Osteoblast (primary cell): ENCODE measurements at places on chromosomes 12 and 14. TPM values are rescaled to one million over a fixed set of nuclear protein-coding genes. Genes with fewer than 3 reads are reported as not detected.

- no peaks in the 10 kb centered on the region for H3K27me3 ChIP-seq
- H3K4me1 ChIP-seq: peaks cover 4% of the 10 kb centered on the region
Measured at GRCh38 chr12:19177754-19178153, 48.2 kb downstream of the PLEKHA5 start.

GRCh38 chr14:75612157-75612556, 33.7 kb downstream of the FLVCR2 start:
- no peak overlapping the region for H3K4me3 ChIP-seq
- H3K27ac ChIP-seq: no peak overlapping the region
- no peaks in the 10 kb centered on the region for H3K36me3 ChIP-seq
- H3K27me3 ChIP-seq: peaks cover 7% of the 10 kb centered on the region
- no peaks in the 10 kb centered on the region for H3K4me1 ChIP-seq

- DNase-seq: no peak
- peaks cover 9% of the 10 kb centered on the region for H3K36me3 ChIP-seq
- no peak overlapping the region for H3K4me3 ChIP-seq
- no peaks in the 10 kb centered on the region for H3K27me3 ChIP-seq
Measured at GRCh38 chr12:32698285-32698684, 19.2 kb downstream of the DNM1L start.

- H3K4me1 ChIP-seq: peaks cover 33% of the 10 kb centered on the region
- H3K4me3 ChIP-seq: peak overlapping the region; percentile 85
- peak; percentile 99 for DNase-seq
- H3K36me3 ChIP-seq: no peaks in the 10 kb centered on the region
Measured at GRCh38 chr12:569803-570434, 93.3 kb downstream of the NINJ2 start.

DNA sequence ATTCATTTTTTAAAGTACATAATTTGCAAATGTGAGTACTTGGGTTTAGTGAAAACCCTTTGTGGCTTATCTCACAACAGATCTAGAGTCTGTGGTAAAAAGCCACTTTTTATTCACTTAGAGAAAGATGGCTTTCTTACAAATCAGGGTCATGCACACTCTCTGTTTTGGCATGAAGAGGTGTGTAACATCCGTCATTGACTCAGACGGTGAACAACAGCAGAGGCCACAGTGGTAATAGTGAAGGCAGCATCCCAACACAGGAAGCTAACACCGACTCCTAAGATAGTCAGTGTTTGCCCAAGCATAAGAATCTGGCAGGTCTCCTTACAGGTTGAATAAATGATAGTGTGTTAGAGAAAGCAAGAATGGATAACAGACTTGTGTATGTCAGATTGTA, 593.0 kb downstream of the SOX5 start:
- DNase-seq: no peak
- no peak overlapping the region for H3K27ac ChIP-seq
- H3K36me3 ChIP-seq: no peaks in the 10 kb centered on the region
- H3K27me3 ChIP-seq: no peaks in the 10 kb centered on the region

DNA sequence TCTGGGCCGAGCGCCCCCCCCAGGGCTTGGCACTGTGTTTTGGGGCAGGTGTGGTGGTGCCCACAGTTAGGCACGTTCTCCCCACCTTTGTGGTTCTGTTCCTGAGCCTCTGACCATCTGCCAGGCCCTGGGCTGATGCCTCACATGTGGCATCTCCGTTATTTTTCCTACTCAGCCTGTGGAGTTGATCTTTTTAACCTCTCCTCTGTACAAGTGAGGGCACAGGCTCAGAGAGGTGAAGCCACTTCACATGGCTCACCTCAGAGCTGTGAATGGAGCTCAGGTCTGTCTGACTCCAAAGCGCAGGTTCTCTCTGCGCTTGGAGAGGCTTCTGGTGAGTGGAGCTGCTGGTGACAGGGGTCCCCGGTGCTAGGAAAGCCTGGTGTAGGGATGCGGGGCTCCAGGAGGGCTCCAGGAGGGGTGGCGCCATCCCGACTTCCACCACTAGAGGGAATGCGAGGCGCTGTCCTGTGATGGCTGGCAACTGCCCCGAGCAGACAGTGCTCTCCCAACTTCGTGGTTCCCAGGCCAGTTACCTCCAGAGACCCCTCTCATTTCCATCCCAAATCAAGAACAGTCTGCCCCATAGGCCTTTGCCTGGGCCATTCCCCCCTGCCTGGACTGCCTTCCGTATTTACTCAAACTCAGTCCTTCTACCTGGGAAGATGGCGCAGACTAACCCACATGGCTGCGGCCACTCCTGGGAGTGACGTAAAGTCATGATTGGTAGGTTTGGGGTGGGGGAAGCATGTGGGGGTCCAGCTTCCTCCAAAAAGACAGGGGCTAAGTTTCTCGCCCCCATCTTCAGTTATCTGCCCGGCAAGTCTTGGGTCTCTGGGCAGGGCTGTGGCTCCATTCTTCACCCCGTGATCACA, 9.9 kb downstream of the BCL7A start:
- no peaks in the 10 kb centered on the region for H3K27me3 ChIP-seq
- H3K36me3 ChIP-seq: peaks cover 14% of the 10 kb centered on the region
- no peak overlapping the region for H3K27ac ChIP-seq

Gene SERPINA9
- under 0.01 and 0.29 TPM in 2 replicates for total RNA-seq

- no peaks in the 10 kb centered on the region for H3K27me3 ChIP-seq
- no peak overlapping the region for H3K27ac ChIP-seq
- DNase-seq: no peak
- peaks cover 35% of the 10 kb centered on the region for H3K4me1 ChIP-seq
- H3K4me3 ChIP-seq: no peak overlapping the region
- H3K36me3 ChIP-seq: no peaks in the 10 kb centered on the region
Measured at GRCh38 chr14:68523989-68524725, 268.7 kb downstream of the ZFP36L1 start.

Gene EPYC
- total RNA-seq: 1.8 TPM in 2 replicates

- no peaks in the 10 kb centered on the region for H3K4me1 ChIP-seq
- no peak overlapping the region for H3K4me3 ChIP-seq
- H3K27ac ChIP-seq: no peak overlapping the region
- H3K36me3 ChIP-seq: peaks cover 8% of the 10 kb centered on the region
- no peak for DNase-seq
Measured at GRCh38 chr12:68771223-68771925, 25.4 kb downstream of the SLC35E3 start.

Gene CCDC177
- total RNA-seq: not detected in 2 replicates

Gene FSCB
- not detected in 2 replicates for total RNA-seq

DNA sequence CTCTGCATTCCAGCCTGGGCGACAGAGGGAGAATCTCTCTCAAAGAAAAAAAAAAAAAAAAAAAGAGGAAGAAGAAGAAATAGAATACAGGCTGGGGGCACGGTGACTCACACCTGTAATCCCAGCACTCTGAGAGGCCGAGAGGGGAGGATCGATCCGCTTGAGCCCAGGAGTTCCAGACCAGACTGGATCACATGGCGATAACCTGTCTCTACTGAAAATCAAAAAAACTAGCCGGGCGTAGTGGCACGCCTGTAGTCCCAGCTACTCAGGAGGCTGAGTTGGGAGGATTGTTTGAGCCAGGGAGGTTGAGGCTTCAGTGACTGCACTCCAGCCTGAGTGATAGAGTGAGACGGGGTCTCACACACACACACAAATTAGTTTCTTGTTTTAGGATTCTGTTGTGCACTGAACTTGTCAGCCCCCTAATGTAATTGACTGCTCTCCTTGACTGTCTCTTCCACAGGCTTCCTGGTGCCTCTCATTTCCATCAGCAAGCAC, 963 bp upstream of the TINF2 start:
- no peaks in the 10 kb centered on the region for H3K27me3 ChIP-seq
- DNase-seq: no peak
- H3K36me3 ChIP-seq: peaks cover 27% of the 10 kb centered on the region
- H3K27ac ChIP-seq: peak overlapping the region; percentile 98
- H3K4me1 ChIP-seq: peaks cover 22% of the 10 kb centered on the region
- peak overlapping the region; percentile 92 for H3K4me3 ChIP-seq

DNA sequence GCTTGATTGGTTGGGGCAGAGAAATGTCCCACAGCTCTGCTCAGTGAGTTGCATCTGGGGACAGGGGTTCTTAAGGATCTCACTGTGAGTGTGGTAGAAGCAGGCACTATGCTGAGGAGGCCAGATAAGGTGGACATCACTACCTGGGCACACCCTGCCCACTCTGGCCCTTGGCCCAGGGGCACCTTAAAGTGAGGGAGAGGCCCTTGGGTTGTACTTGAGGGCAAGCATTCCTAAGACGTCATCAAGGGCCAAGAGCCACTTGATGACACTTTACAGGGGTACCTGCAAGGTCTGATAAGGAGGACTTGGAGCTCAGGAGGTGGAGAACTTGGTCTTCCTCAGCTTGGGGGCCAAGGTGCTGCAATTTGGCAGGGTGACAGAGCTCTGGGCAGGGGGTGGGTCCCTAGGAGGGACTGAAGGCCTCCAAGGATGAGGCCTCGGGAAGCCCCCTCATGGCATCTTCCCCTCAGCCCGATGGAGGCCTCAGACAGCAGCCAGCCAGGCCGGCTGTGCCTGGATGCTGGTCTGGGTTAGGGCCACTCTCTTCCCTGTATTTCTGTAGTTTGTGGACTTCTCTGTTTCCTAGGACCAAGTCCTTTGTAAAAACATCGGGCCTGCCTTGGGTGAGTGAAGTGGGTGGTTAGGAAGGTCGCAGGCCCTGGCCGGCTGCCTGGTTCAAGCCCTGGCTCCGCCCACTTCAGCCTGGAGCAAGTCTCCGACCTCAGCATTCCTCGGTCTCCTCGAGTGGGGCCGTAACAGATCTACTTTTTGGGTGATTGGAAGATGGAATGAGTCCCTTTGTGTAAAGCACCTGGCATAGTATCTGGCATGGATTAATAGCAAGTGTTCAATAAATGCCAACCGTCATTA, 24.8 kb downstream of the GPR68 start:
- H3K27ac ChIP-seq: no peak overlapping the region
- peaks cover 10% of the 10 kb centered on the region for H3K36me3 ChIP-seq
- peak; percentile 71 for DNase-seq
- peaks cover under 1% of the 10 kb centered on the region for H3K4me1 ChIP-seq
- no peak overlapping the region for H3K4me3 ChIP-seq

Gene ENDOU
- total RNA-seq: not detected in 2 replicates

Gene SMIM41
- under 0.01 TPM in 1 of 2 replicates, not detected in the other for total RNA-seq

Gene WNT1
- not detected in 2 replicates for total RNA-seq

GRCh38 chr14:96158735-96159134, 45.9 kb upstream of the BDKRB2 start:
- H3K36me3 ChIP-seq: no peaks in the 10 kb centered on the region
- no peak overlapping the region for H3K4me3 ChIP-seq
- no peak overlapping the region for H3K27ac ChIP-seq
- H3K27me3 ChIP-seq: no peaks in the 10 kb centered on the region
- peaks cover 19% of the 10 kb centered on the region for H3K4me1 ChIP-seq

DNA sequence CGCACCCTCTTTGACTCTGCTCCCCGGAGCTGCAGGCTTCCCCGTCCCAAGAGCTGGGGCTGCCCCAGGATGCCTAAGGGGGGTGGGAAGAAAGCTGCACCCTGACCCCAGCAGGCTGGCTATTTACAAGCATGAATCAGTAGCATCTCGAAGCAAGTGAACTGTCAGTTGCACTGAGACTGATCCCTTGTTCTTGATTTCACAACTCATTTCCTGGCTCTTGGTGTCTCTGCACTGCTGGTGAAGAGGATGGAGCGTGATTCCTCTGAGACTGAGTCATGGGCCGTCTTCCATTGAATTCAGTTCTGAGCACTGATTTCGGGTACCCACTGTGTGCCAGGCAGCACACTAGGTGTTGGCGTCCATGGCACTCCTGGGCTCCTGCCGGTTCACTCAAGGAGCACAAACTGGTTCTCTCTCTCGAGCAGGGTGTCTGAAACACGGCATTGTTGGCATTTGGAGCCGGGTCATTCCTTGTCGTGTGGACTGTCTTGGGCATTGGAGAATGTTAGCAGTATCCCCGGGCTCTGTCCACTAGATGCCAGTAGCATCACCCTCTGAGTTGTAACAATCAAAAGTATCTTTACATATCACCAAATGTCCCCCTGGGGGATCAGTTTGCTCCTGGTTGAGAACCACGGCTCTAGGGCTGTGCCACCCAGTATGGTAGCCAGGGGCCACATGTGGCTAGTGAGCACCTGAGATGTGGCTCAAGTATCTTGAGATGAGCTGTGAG, 86.9 kb downstream of the RIN3 start:
- DNase-seq: peak; percentile 84
- no peaks in the 10 kb centered on the region for H3K27me3 ChIP-seq
- no peak overlapping the region for H3K4me3 ChIP-seq
- H3K27ac ChIP-seq: peak overlapping the region; percentile 84
- H3K4me1 ChIP-seq: peaks cover 32% of the 10 kb centered on the region

DNA sequence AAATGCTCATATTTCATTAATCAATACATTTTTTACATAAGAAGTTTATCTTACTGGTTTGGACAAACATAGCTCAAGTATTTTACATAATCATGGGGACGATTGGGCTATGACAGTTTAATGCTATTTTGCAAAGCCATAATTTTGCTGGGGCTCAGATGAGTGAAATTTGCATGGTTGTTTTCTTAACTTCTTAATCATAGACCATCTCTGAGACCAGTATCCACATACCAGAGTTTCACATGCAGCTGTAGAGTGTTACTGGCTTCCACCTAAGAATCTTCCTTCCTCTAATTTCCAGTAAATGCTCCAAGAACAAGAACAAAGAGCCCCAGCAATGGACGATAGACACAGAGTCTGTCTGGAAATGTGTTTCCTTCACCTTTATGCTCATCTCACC, 303.0 kb upstream of the TMEM132C start:
- no peak for DNase-seq
- H3K4me1 ChIP-seq: no peaks in the 10 kb centered on the region
- H3K36me3 ChIP-seq: no peaks in the 10 kb centered on the region
- H3K4me3 ChIP-seq: no peak overlapping the region
- H3K27me3 ChIP-seq: no peaks in the 10 kb centered on the region
- no peak overlapping the region for H3K27ac ChIP-seq

- H3K4me1 ChIP-seq: peaks cover 32% of the 10 kb centered on the region
- DNase-seq: peak; percentile 32
- peak overlapping the region; percentile 59 for H3K27ac ChIP-seq
- no peaks in the 10 kb centered on the region for H3K27me3 ChIP-seq
- no peaks in the 10 kb centered on the region for H3K36me3 ChIP-seq
- H3K4me3 ChIP-seq: no peak overlapping the region
Measured at GRCh38 chr12:80648881-80649280, 58.6 kb upstream of the MYF6 start.

GRCh38 chr14:23573384-23574015, 5.1 kb downstream of the JPH4 start:
- peaks cover 57% of the 10 kb centered on the region for H3K27me3 ChIP-seq
- no peak overlapping the region for H3K27ac ChIP-seq
- peak; percentile 48 for DNase-seq
- H3K4me3 ChIP-seq: no peak overlapping the region
- H3K4me1 ChIP-seq: no peaks in the 10 kb centered on the region
- H3K36me3 ChIP-seq: no peaks in the 10 kb centered on the region

GRCh38 chr14:36215217-36215598, 38.7 kb upstream of the PTCSC3 start:
- no peaks in the 10 kb centered on the region for H3K4me1 ChIP-seq
- H3K36me3 ChIP-seq: no peaks in the 10 kb centered on the region
- no peak overlapping the region for H3K27ac ChIP-seq
